Posterior vena cava (tissue), 2 donors: ENCODE measurements at places on chromosomes 5 and 9. TPM values are rescaled to one million over a fixed set of nuclear protein-coding genes. Genes with fewer than 3 reads are reported as not detected.

DNA sequence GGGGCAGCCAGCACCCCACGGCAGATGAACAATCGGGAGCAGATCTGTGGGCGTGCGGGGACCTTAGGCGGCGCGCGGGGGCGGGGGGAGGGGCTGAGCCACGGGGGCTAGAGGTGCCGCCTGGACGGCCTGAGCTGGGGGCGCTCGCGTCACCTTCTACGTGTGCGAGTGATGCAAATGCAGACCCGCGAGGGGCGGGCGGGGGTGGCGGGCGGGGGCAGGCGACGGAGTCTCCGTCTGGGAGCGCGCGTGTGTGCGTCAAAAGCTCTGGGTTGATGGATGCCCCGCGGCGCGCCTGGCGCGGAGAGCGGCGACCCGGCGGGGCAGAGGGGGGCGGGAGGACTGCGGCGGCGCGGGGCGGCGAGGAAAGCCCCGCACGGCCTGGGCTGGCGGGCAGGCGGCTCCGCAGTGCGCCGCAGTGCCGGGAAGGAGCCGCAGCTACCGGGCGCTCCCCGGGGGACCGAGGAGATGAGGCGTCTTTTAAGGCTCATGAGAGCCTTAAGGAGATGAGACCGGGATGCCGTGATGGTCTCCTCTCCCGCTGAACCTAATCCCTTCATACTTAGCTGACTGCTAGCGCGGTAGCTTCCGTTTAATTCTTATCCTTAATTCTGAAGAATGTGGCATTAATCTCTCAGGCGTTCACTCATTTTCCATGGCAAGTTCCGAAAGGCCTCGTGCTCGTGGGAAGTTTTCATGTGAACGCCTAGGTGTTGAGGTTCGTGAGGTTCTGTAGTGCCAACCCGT is 1.5 kb downstream of the SV2C start:
- DNase-seq: no peak

The CCL27 gene
- total RNA-seq: not detected

GRCh38 chr5:20833081-20833627 is 845.2 kb upstream of the CDH18 start:
- no peak for DNase-seq

DNA sequence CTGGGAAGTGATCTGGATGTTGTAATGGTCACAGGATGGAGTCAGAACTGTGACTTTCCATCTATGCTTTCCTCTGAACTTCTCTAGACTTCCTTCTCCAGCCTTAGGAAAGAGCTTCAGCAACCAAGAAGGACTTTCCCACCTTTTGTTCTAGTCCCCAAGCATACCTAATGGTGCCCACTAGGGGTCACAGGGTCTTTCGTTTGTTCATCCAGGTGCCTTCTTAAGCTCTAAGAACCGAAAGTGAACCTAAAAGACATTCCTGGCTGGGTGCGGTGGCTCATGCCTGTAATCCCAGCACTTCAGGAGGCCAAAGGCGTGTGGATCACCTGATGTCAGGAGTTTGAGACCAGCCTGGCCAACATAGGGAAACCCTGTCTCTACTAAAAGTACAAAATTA is 1.8 kb upstream of the WNT8A start:
- DNase-seq: no peak

DNA sequence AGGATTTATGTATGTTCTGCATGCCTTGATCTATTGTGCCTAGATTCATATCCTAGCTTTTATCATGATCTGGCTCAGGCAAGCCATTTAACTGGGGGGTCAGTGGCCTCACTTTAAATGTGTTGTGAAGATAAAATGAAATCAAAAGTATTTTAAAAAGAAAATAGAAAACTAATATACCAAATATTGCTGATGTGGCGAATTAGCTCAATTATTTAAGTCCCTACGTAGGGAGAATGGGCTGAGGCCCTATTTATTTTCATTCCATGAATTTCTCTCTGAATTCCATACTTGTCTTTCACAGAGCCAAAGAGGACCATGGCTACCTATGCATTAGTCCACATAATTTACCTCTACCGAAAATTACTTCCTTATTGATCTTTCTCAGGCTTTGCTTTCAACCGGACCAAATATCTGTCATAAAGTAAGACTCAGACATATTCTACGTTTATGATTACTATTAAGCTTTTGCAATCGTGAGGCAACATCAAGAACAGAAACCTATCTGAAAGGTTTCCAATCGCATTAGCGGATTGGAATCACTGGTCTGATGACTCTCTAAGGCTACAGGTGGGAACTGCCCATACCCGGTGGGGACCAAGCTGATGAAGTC is 1.7 kb downstream of the MBLAC2 start:
- DNase-seq: no peak

DNA sequence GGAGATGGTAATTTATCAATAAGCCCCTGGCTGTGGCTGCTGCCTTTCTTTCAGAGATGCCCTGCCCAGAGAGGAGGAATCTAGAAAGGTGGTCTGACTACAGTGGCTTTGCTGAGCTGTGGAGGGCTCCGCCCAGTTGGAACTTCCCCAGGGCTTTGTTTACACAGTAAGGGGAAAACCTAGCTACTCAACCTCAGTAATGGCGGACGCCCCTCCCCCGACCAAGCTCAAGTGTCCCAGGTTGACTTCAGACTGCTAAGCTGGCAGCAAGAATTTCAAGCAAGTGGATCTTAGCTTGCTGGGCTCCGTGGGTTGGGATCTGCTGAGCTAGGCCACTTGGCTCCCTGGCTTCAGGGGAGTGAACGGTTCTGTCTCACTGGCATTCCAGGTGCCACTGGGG is 865.4 kb upstream of the ACO1 start:
- DNase-seq: no peak

DNA sequence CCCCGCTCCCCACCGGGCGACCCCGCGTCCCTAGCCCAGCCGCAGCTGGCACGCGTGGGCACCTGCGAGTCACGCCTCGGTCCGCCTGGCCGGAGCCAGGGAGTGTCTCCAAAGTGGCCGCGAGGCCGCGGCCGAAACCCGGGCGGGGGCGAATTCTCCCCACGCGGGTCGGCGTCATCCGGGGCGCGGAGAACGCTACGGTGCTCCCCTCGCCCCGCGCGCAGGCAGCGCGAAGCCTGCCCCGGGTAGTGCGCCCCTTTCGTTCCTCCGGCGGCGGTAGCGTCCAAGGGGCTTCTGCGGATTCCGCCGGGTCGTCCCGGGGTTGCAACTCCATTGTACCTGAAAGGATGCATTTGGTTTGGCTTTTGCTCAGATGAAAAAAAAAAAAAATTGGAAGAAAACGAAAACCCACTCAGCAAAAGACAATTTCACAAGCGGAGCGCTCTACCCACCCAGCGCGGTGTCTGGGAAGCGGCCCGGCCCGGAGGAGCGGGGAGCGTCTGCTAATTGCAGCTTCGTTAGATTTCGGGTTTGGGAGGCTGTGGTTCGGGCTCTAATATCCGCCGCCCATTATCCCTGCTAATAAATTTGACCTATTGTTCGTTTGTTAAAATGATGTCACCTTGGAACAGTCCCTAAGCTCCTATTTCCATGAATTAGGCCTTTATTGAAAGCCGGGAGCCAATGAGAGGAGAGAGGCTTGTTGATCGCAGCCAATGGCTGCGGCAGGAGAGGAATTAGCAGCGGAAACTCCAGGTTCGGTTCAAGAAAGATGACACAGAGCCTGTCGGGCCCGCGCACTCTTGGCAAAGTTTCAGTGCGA is at the start of gene TLX3:
Gene TLX3, plus strand, starts transcription at position 796 of the 823 bp plus-strand sequence. CDS start 118 bp downstream, outside the sequence.
- no peak for DNase-seq

The NDST1 gene
- 57.9 TPM for total RNA-seq

The SPIN1 gene
- 78.2 TPM for total RNA-seq

DNA sequence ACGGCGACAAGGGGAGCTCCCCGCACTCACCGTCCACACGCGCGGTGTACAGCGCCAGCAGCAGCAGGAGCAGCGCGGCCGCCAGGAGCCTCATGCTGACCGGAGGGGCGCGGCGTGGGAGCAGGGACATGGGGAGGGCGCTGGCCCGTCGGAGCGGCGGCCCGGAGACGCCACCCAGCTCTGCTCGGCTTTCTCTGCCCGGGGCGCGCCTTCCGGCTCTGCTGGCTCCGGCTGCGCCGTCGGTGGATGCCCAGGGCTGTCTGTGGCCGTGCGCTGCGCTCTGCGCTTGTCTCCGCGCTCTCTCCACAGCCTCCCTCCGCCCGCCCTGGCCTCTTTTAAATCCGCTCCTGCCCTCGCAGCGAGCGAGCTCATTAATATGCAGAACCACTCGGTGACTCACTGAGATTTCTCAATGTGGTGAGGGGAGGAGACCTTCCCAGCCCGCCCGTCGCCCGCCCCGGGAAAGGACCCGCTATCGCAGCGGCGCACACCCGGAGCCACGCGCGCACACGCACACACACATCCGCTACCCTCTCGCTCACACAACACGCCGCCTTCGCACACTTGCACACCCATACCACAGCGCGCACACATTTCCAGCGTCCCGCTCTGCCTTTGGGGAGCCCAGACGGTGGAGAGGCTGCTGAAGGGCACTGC is at the start of gene CXCL14:
Gene CXCL14, minus strand, starts transcription at position 307 of the 657 bp plus-strand sequence. Its CDS starts 213 bp downstream, at position 94.
- peak; percentile 86 for DNase-seq

The CDO1 gene
- total RNA-seq: 6.4 TPM

GRCh38 chr9:38020151-38021076 is 48.6 kb downstream of the SHB start:
- DNase-seq: no peak

- DNase-seq: no peak
Observed at GRCh38 chr9:125513668-125514413, 193.2 kb downstream of the MAPKAP1 start.

The MEGF10 gene
- 0.29 TPM for total RNA-seq

- DNase-seq: no peak
Observed at GRCh38 chr9:90921104-90921503, 119.5 kb downstream of the SYK start.

DNA sequence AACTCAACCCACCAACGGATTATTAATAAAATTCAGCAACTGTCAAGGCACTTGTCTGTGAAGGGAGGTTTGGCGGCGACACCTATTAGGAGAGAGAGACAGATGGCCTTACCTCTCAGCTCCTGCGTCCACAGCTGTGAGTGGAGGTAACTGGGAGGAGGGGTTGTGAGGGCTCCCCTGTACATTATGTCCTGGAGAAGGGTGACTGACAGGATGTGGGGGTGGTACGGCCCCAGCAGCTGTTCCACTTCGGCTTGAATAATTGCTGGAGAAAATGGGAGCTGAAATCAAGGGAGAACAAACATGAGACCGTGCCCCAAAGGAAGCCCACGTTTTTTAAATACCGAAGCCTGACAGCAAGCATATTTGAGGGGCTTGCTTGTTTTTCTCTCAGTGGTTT is 353.5 kb upstream of the RFX3 start:
- DNase-seq: no peak

The SPATA31E1 gene
- total RNA-seq: not detected

The STRBP gene
- total RNA-seq: 7.9 TPM

GRCh38 chr5:74736759-74737158 is 30.2 kb downstream of the GFM2 start:
- no peak for DNase-seq

DNA sequence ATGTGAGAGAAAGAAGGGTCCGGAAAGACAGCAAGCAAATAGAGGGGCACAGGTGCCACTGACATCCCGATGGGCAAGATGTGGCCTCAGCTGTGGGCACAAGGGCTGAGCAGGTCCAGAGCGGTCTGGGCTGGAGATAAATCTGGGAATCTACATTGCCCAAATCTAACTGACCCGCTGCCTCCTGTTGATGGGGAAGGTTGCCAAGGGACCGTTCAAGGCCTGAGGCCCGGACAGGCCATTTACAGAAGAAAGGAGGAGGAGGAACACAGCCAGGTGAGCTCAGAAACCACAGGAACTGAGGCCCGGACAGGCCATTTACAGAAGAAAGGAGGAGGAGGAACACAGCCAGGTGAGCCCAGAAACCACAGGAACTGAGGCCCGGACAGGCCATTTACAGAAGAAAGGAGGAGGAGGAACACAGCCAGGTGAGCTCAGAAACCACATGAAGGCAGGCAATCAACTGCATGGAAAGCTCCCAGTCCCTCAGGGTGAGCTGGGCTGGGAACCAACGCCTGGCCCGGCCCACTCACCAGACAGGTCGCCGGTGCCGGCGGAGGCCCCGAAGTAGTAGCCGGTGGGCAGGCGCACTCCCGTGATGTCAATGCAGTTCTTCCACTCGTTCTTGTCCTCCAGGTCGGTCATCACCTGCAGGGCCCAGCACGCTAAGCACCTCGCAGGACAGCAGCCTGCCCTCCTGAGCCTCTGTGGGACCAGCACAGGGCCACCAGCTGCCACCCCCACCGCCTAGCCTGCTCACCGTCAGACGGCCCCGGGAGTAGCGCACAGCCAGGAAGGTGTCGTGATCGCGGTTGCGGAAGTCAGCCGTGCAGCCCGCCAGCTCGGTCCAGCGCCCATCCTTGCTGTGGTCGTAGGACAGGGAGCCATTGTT is 14.6 kb downstream of the LMAN2 start:
- peak; percentile 82 for DNase-seq
